Lung microvascular endothelial cell (primary cell): ENCODE measurements at places on chromosomes 5 and 9. TPM values are rescaled to one million over a fixed set of nuclear protein-coding genes. Genes with fewer than 3 reads are reported as not detected.

The MYORG gene
- total RNA-seq: 1.7 and 2.6 TPM in 2 replicates

- DNase-seq: no peak
Measured at GRCh38 chr5:115333164-115333563, 36.7 kb upstream of the CCDC112 start.

- DNase-seq: no peak
Measured at GRCh38 chr5:90934091-90934719, 375.6 kb downstream of the ADGRV1 start.

- no peak for DNase-seq
Measured at GRCh38 chr5:113243349-113243664, 191.5 kb downstream of the TSSK1B start.

GRCh38 chr5:123182072-123182471, 93.0 kb downstream of the PRDM6 start:
- DNase-seq: no peak

GRCh38 chr5:118397236-118397635, 591.1 kb downstream of the DTWD2 start:
- DNase-seq: no peak

DNA sequence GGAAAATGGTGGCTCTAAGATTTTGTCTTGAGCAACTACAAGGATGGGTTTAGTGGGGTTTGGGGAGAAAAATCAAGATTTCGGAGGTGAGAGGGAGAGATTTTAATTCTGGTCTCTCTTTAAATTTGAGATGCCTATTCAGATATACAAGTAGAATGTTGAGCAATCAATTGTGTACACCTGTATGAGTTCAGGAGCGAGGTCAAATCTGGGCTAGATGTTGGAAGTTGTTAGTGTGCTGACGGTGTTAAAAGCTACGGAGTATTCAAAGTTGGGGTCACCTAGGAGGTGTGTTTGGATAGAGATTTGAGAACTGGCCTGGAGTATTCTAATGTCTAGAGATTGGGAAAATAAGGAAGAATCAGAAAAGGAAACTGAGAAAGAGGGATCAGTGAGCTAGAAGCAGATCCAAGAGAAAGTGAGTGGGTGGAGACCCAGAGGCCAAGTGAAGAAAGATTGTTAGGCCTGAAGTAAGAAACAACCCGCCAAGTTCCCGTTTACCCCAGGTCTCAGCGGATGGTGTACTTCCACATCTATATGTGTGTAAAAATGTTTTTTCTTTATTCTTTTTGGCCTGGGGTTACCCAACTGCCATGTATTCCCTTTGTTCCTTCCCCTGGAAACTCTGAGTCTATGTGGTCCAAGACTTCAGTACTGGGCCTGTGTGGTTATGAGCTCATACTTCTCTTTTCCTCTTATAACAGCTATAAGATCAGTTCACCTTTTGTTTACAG, 11.9 kb upstream of the ARHGAP26 start:
- no peak for DNase-seq

The C1QTNF2 gene
- total RNA-seq: under 0.01 and 0.20 TPM in 2 replicates

The PTGS1 gene
- total RNA-seq: 1.4 and 1.5 TPM in 2 replicates

DNA sequence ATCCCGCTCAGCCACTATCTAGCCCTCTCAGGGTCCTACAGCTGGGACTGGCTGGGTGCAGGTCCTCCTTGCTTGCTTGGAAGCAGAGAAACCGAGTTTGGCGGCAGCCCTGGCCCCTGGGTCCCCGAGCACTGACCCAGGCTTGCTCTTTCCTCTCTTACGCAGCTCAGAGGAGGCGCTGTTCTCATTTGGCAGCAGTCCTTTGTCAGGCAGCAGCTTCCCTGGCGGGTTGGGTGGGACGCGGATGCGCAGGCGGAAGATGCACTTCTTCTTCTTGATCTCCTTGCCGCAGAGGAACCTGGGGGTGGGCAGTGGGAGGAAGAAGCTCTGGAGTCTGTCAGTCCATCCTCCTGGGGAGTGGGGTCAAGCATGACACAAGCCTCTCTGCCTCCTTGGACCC, 14.5 kb downstream of the PHF19 start:
- no peak for DNase-seq

DNA sequence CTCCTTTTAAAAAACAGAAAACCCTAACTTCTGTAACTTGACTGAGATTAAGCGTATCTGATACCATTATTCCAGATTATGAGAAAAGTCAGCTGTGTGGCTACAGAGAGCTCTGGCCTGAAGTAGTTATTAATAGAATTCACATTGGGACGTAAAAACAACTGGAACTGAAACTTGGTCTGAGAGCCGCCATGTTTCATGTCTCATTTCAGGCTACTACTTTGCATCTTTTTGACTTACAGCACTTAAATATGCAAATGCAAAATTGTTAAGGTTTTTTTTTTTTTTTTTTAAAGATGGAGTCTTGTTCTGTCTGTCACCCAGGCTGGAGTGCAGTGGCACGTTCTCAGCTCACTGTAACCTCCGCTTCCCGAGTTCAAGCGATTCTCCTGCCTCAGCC, 25.2 kb downstream of the MAP3K1 start:
- DNase-seq: no peak

GRCh38 chr5:132526290-132526973, 16.9 kb downstream of the IL5 start:
- DNase-seq: peak; percentile 63

The FAXDC2 gene
- 5.9 and 15.3 TPM in 2 replicates for total RNA-seq

GRCh38 chr5:1374679-1375055, 29.8 kb upstream of the CLPTM1L start:
- no peak for DNase-seq

GRCh38 chr9:250039-250438, 35.4 kb downstream of the DOCK8 start:
- DNase-seq: peak; percentile 63

DNA sequence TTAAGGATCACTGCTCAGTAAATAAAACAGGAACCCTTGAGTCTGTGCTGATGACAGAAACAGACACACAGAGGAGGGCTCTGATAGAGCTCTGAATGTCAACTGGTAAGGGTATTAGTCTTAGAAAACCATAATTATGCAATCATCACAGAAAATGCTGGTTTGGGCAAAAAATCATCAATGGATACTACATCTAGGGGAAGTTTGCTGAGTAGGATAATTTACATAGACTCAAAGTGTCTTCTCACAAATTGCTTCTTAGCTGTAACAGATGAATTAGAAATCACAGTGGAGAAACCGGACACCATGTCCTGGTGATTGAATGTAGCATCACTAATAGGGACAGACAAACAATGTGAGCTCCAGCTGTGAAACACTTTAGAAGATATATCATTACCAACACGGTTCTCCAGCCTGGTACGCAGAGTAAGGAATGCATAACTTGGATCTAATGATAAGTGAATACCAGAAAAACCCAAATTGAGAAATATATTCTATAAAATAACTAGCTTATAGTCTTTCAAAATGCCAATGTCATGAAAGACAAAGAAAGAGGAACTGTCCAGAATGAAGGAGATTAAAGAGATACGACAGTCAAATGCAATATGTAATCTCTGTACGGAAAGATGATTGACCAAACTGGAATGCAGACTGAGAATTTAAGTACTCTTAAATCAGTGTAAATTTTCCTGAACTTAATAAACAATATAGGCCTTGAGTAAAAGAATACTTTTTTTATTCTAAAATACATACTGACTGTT, 17.3 kb downstream of the CHD1 start:
- no peak for DNase-seq

GRCh38 chr5:178112545-178112944, 787 bp upstream of the N4BP3 start:
- no peak for DNase-seq

- DNase-seq: no peak
Measured at GRCh38 chr9:126698251-126698650, 84.5 kb downstream of the LMX1B start.

DNA sequence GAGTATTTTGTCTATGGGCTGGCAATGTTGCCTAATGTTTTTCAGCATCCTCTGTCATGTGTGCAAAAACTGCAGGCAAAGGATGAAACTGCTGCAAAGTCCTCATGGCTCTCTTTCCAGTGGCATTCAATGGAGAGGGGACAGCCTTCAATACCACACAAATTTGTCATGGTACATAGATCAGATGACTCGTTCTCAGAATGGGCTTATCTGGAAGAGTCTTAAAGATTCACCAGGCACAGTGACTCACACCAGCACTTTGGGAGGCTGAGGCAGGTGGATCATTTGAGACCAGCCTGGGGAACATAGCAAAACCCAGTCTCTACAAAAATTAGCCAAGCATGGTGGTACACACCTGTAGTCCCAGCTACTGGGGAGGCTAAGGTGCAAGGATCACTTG, 5.3 kb downstream of the CDKN2AIPNL start:
- no peak for DNase-seq

GRCh38 chr5:80206282-80206681, 49.6 kb downstream of the SERINC5 start:
- DNase-seq: no peak

DNA sequence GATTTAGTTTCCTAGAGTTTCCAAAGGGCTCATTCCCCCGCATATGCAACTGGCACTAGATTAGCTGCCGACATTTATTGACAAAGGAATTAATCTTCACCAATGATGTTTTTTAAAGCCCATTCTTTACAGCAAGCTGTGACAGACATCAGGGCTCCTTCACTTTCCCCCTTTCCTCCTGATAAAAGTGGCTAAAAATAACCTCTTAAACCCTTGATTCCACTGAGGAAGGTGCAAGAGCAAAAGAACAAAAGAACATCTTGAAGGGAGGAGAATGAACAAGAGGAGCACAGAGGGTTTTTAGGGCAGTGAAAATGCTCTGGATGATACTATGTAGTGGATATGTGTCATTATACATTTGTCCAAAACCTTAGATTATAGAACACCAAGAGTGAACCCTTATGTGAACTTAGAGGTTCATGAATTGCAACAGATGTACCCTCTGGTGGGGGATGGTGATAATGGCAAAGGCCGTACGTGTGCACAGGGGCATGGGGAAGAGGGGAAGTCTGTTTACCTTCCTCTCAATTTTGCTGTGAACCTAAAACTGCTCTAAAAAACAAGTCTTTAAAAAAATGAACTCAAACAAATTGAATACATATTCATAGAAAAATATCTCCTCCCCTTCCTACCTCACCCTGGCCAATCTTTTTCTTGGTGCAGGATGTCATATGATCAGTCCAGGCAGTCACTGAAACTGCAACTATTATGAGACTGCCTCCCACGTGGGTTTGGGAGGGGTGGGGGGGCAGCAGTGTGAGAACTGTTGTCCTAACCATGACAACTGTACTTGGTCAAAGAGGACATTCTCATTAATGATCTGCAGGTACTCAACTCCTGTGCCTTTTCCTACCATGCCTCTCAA, 83.0 kb downstream of the MARCHF3 start:
- DNase-seq: peak; percentile 65

The FST gene
- total RNA-seq: 7.6 and 29.0 TPM in 2 replicates

- no peak for DNase-seq
Measured at GRCh38 chr5:156340893-156341292, 13.9 kb downstream of the SGCD start.

The C5orf46 gene
- total RNA-seq: not detected in 2 replicates

The PKD2L2 gene
- not detected in 2 replicates for total RNA-seq

The HTR1A gene
- total RNA-seq: not detected in 2 replicates

GRCh38 chr9:1939926-1940368, 75.2 kb upstream of the SMARCA2 start:
- peak; percentile 21 for DNase-seq

DNA sequence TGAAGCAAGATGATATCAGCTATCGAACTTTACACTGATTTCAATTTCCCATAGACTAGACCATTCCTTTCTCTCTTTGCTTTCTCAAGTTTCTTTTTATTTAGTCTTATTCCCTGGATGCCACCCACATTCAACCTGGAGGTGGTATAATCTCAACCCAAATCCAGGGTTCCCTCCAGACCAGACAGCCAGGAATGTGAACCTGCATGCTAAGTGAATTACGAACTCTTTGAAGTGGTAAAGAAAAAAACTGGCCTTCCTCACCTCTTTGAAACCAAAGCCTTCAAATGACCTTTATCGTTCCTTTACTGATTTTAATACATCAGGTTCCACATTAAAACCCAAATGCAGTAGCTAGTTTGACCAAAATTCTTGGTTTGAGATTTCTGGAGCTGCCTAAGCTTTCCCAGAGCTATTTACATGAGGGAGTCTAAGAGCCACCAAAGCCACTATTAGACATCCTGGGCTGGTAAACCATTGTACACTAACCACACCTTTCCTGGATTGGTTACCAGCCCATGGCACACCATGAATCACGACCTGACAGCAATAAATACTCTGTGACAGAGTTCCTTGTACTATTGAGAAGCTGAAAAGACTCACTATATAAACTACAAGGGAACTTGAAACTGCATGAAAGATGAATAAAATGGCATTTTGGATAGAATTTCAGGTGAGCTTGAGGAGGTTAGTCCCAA, 323.7 kb downstream of the ADAMTS6 start:
- no peak for DNase-seq

- no peak for DNase-seq
Measured at GRCh38 chr5:142994218-142994617, 224.0 kb downstream of the ARHGAP26 start.

DNA sequence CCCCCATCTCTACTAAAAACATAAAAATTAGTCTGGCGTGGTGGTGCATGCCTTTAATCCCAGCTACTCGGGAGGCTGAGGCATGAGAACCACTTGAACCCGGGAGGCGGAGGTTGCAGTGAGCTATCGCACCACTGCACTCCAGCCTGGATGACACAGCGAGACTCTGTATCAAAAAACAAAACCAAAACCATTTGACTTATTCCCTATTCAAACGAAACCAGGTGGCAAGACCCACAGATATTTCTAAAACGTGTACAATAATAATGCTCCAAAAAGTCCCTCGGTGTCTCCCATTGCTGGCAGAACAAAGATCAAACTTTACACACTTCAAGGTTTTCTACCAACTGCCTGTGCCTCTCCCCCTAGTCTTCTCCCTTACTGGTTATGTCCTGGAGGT, 29.8 kb downstream of the HMGCR start:
- DNase-seq: no peak

The AIF1L gene
- 0.60 and 1.7 TPM in 2 replicates for total RNA-seq
